GM12878 (cell line): ENCODE measurements at places on chromosomes 13 and 19. TPM values are rescaled to one million over a fixed set of nuclear protein-coding genes. Genes with fewer than 3 reads are reported as not detected.

- H3K4me3 ChIP-seq: no peak overlapping the region
- peaks cover 10% of the 10 kb centered on the region for H3K27me3 ChIP-seq
- no peaks in the 10 kb centered on the region for H3K4me1 ChIP-seq
- no peak for DNase-seq
- H3K36me3 ChIP-seq: no peaks in the 10 kb centered on the region
- no peak overlapping the region for H3K27ac ChIP-seq
These were observed 4.7 kb downstream of the CRLF1 start for GRCh38 chr19:18601875-18602274.

- H3K36me3 ChIP-seq: no peaks in the 10 kb centered on the region
- no peaks in the 10 kb centered on the region for H3K4me1 ChIP-seq
- H3K4me3 ChIP-seq: no peak overlapping the region
- DNase-seq: no peak
- no peak overlapping the region for H3K27ac ChIP-seq
- H3K27me3 ChIP-seq: peaks cover 3% of the 10 kb centered on the region; the same call in 1 of the 2 replicates
These were observed 114.8 kb downstream of the COL4A2 start for GRCh38 chr13:110421696-110422385.

GRCh38 chr19:40716031-40716481 lies 630 bp downstream of the COQ8B start:
- peak; percentile 26 for DNase-seq
- H3K4me1 ChIP-seq: peaks cover 18% of the 10 kb centered on the region
- H3K36me3 ChIP-seq: no peaks in the 10 kb centered on the region
- H3K27ac ChIP-seq: peak overlapping the region; percentile 94
- no peaks in the 10 kb centered on the region for H3K27me3 ChIP-seq

The PTH2 gene
- total RNA-seq: not detected in 2 replicates

GRCh38 chr19:9342610-9343304 lies 18.8 kb downstream of the ZNF559 start:
- H3K4me3 ChIP-seq: no peak overlapping the region
- H3K4me1 ChIP-seq: no peaks in the 10 kb centered on the region
- DNase-seq: no peak
- H3K27me3 ChIP-seq: no peaks in the 10 kb centered on the region
- no peaks in the 10 kb centered on the region for H3K36me3 ChIP-seq

The LILRB2 gene
- not detected in 2 replicates for total RNA-seq

DNA sequence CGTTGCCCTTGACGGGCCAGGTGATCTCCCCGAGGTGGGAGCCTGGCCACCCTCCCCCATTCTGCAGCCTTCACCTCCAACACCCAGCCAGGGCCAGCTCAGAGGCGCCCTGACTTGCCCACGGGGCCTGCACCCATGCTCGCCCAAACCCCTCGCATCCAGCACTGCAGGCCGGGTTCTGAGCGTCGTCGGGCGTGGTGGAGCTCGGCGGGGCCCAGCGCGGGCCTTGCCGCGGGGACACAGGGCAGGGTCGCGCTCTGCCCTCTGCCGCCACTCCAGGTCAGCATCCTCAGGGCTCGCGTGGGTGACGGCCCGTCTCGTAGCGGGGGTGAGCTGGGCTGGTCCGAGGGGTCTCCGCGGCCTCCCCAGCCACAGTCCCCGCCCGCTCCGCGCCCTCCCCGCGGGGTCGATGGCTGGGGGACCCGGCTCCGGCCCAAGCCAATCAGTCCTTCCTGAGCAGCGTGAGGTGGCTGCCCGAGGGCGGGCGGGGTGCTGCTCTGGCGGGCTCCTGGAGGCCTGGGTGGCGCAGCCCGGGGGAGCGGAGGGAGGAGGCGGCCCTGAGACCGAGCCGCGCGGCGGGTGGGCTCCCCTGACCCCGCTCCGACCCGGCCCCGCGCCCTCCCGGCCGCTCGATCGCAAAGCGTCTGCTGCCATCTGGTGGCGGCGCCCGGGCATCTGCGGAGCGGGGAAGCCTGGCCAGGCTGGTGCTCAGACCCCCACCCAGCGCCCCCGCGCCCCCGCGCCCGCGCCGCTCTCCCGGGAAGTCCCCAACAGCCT lies 61.4 kb downstream of the CCNE1 start:
- H3K4me1 ChIP-seq: no peaks in the 10 kb centered on the region; the same call in 1 of the 2 replicates
- H3K4me3 ChIP-seq: peak overlapping the region; percentile 73
- no peak for DNase-seq
- no peaks in the 10 kb centered on the region for H3K36me3 ChIP-seq

GRCh38 chr13:113802090-113802531 lies 43.1 kb downstream of the TMEM255B start:
- no peaks in the 10 kb centered on the region for H3K27me3 ChIP-seq
- H3K4me3 ChIP-seq: no peak overlapping the region
- no peak overlapping the region for H3K27ac ChIP-seq
- H3K4me1 ChIP-seq: no peaks in the 10 kb centered on the region
- no peak for DNase-seq

GRCh38 chr13:38264363-38265131 lies 85.1 kb upstream of the UFM1 start:
- no peak overlapping the region for H3K4me3 ChIP-seq
- DNase-seq: no peak
- H3K27ac ChIP-seq: no peak overlapping the region
- H3K36me3 ChIP-seq: no peaks in the 10 kb centered on the region
- no peaks in the 10 kb centered on the region for H3K27me3 ChIP-seq
- H3K4me1 ChIP-seq: no peaks in the 10 kb centered on the region
